ENCODE measurements at places on chromosomes 4 and X.

- no peak for DNase-seq
- peak overlapping the region; percentile 93 for H3K4me3 ChIP-seq
- peaks cover 9% of the 10 kb centered on the region for H3K4me1 ChIP-seq
- H3K36me3 ChIP-seq = no peaks in the 10 kb centered on the region
- no peaks in the 10 kb centered on the region for H3K27me3 ChIP-seq
Measured at GRCh38 chr4:112818594-112818965, 181.6 kb downstream of the LARP7 start.

- H3K4me3 ChIP-seq = peak within 1 kb of the TSS; percentile 88
- DNase-seq = no peak
- H3K27me3 ChIP-seq = peaks cover 8% of the 10 kb centered on the region
- peak within 1 kb of the TSS; percentile 26 for H3K27ac ChIP-seq
- H3K36me3 ChIP-seq = no peaks in the 10 kb centered on the region
Measured at GRCh38 chrX:51496501-51497291, at the start of gene NUDT11. NUDT11 (minus strand) TSS chrX:51496592; CDS start chrX:51496444, 148 bp downstream.

DNA sequence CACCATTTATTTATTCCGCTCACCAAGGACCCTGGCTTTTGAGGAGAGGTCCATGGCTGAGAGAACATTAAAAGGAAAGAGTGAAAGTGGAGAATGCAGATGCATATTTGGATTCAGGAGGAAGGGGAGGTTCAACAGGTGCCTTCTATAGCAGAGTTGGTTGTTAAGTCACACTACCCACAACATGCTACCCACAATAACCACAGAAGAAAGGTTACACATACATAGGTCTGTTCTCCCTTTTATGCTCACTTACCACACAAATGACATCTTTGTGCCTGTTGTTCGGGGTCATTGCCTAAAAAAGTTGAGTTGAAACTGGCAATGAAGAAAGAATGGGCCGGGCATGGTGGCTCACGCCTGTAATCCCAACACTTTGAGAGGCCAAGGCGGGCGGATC, 587.4 kb downstream of the RPA4 start:
- H3K4me3 ChIP-seq = no peak overlapping the region
- peaks cover 2% of the 10 kb centered on the region for H3K36me3 ChIP-seq
- H3K27me3 ChIP-seq = no peaks in the 10 kb centered on the region
- no peak for DNase-seq
- no peaks in the 10 kb centered on the region for H3K4me1 ChIP-seq

GRCh38 chr4:126957987-126958386, 674.8 kb upstream of the INTU start:
- H3K27ac ChIP-seq = no peak overlapping the region
- no peaks in the 10 kb centered on the region for H3K27me3 ChIP-seq
- no peaks in the 10 kb centered on the region for H3K36me3 ChIP-seq
- H3K4me3 ChIP-seq = no peak overlapping the region

DNA sequence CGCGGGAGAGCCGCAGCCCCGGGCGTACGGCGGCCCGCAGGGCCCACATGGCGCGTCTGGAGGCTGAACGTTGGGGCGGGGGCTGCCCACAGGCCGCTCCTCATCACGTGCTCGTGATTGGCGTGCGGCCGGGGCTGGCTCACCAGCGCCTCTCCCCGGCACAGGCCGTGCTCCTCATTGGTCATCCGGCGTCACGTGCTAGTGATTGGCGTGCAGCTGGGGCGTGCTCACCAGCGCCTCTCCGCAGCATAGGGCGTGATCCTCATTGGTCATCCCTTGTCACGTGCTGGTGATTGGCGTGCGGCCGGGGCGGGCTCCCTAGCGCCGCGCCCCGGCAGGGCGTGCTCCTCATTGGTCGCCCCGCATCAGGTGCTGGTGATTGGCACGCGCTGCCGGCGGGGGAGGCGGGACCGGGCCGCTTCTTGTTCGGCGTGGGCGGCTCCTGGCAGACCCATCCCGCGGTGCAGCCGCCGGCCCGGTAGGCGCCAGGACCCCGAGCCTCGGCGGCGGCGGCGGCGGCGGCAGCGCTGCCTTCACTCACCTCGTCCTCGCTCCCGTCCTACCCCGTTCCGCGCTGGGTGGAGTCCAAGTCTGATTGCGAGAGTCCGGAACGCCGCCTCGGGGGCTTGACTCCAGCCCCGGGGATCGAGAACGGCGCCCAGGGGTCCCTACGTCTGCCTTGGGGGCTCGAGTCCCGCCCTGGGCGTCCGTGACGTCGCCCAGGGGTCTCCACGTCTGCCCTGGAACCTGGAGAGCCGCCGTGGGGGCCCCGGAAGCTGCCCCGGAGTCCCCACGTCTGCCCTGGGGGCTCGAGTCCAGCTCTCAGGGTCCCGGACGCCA, at the start of gene GTPBP6:
Gene GTPBP6, minus strand, starts transcription at position 58 of the 840 bp plus-strand sequence. Its CDS starts 9 bp downstream, at position 49.
- peak within 1 kb of the TSS; percentile 83 for H3K27ac ChIP-seq
- peaks cover 6% of the 10 kb centered on the region for H3K36me3 ChIP-seq
- peaks cover 5% of the 10 kb centered on the region for H3K27me3 ChIP-seq
- H3K4me3 ChIP-seq = peak within 1 kb of the TSS; percentile 92
- H3K4me1 ChIP-seq = peaks cover 24% of the 10 kb centered on the region
- peak; percentile 97 for DNase-seq

GRCh38 chrX:101774340-101774739, 114.7 kb upstream of the ARMCX2 start:
- H3K27me3 ChIP-seq = peaks cover 2% of the 10 kb centered on the region
- DNase-seq = no peak
- no peaks in the 10 kb centered on the region for H3K4me1 ChIP-seq
- no peak overlapping the region for H3K4me3 ChIP-seq
- H3K27ac ChIP-seq = no peak overlapping the region

DNA sequence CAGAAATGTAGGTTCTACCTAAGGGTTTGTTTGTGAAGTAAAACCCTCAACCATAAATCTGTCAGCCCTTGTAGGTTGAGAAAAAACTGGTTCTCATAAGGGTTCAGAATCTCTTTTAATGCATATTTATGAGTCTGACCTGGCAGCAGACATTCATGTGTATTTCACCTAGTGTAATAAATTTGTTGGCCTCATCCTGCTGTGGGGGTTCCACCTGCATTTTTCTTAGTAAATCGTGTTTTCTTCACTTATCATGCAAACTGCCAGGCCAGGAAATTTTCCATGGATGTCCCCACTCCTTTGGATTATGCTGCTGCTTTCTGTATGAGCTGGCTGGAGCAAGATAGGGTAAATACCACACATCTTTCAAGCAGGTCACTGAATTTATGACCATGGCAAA, 42.4 kb downstream of the KLHL13 start:
- H3K27ac ChIP-seq = no peak overlapping the region
- no peaks in the 10 kb centered on the region for H3K4me1 ChIP-seq
- DNase-seq = no peak
- H3K27me3 ChIP-seq = peaks cover 2% of the 10 kb centered on the region
- no peak overlapping the region for H3K4me3 ChIP-seq
- H3K36me3 ChIP-seq = no peaks in the 10 kb centered on the region

DNA sequence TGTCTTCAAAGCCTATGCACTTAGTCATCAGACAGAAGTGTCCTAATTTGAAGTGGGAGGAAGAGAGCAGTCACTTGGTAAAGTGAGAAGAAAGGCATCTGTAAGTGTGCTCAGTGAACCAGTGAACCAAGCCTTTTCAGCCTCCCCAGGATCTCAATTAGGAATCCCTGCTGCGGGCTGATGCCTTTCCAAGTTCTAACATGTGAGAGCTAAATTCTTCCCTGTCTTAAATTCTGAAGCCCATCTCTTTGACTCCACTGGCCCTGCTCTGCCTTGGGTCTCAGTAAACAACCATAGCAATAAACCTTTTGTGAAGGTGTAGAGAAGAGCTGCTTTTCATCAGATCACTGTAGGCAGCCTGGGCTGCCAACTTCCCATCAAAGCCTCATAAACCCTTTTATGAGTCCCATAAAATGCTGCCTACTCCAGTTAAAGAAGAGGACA, 701.2 kb upstream of the LCORL start:
- peaks cover 3% of the 10 kb centered on the region for H3K27me3 ChIP-seq
- no peaks in the 10 kb centered on the region for H3K4me1 ChIP-seq
- no peak overlapping the region for H3K27ac ChIP-seq
- H3K36me3 ChIP-seq = no peaks in the 10 kb centered on the region

DNA sequence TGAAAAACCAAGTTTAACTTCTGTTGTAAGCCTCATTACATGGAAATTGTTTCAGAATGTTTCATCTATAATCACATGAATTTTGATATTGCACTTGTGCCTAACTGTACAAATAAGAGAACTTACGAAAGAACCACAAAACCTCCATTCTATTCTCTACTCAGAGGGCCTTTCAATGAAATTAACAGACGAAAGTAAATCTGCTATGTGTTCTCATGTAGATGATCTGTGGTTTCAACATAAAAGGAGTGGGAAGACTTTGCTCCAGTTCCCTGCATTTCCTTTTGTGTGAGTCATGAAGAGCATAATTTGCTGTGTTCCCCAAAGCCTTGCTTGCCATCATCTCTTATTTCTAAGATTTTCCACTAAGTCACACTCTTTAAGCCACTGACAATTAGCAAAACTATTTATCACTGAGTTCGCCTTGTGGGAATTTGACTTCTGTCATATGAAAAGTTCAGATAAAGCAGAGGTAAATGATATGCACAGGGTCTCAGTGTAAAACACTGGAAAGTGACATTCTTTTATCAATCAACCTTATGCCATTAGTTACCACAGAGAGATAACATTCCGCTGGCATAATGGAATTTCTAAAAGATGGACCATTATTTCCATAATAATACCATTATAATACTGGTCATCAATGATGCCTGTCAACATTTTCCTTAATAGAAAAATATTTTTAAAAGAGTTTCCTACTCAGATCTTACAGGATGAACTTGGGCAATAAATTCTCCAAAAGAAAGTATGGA, 329.8 kb downstream of the NR3C2 start:
- no peaks in the 10 kb centered on the region for H3K4me1 ChIP-seq
- H3K4me3 ChIP-seq = no peak overlapping the region
- H3K27me3 ChIP-seq = no peaks in the 10 kb centered on the region
- H3K27ac ChIP-seq = no peak overlapping the region

- H3K36me3 ChIP-seq = no peaks in the 10 kb centered on the region
- DNase-seq = no peak
- H3K4me1 ChIP-seq = peaks cover 4% of the 10 kb centered on the region
- no peak within 1 kb of the TSS for H3K27ac ChIP-seq
Measured at GRCh38 chrX:77446908-77447652, at the start of gene FGF16. FGF16 (plus strand) TSS chrX:77447389; CDS start chrX:77447675, 286 bp downstream.

GRCh38 chrX:150847088-150847487, 51.4 kb downstream of the CD99L2 start:
- H3K36me3 ChIP-seq = peaks cover 4% of the 10 kb centered on the region
- no peak for DNase-seq
- H3K4me3 ChIP-seq = no peak overlapping the region
- H3K27ac ChIP-seq = no peak overlapping the region
- H3K27me3 ChIP-seq = no peaks in the 10 kb centered on the region
- H3K4me1 ChIP-seq = peaks cover 13% of the 10 kb centered on the region

- no peaks in the 10 kb centered on the region for H3K36me3 ChIP-seq
- H3K4me1 ChIP-seq = no peaks in the 10 kb centered on the region
- DNase-seq = no peak
Measured at GRCh38 chrX:139287155-139287924, 243.2 kb upstream of the F9 start.

DNA sequence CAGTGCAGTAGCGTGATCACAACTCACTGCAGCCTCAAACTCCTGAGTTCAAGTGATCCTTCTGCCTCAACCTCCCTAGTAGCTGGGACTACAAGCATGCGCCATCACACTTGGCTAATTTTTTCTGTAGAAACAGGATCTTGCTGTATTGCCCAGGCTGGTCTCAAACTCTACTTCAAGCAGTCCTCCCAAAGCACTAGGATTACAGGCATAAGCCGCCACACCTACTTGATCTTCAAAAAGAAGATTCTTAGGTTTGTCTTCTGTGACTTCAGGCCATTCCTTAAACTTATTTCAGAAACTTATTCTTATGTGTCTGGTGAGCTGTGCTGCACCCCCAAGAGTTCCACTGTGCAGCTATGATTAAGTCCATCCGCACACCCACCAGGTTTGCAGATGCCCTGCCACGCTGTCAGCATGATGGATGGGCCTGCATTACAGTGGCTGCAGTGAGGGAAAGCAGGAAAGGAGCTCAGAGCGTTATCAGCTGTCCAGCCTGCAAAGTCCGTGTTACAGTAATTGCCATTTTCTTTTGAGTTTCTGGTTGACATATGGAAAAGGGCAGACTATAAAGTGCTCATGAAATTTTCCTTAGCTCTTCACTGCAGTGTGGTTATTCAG, 146.6 kb downstream of the AASDH start:
- H3K4me1 ChIP-seq = no peaks in the 10 kb centered on the region
- no peaks in the 10 kb centered on the region for H3K36me3 ChIP-seq
- no peak overlapping the region for H3K27ac ChIP-seq
- H3K27me3 ChIP-seq = no peaks in the 10 kb centered on the region
- no peak overlapping the region for H3K4me3 ChIP-seq

- H3K27me3 ChIP-seq = no peaks in the 10 kb centered on the region
- DNase-seq = no peak
- H3K4me3 ChIP-seq = peak overlapping the region; percentile 50
- H3K4me1 ChIP-seq = peaks cover 35% of the 10 kb centered on the region
Measured at GRCh38 chrX:107701493-107702121, 73.3 kb downstream of the PRPS1 start.

GRCh38 chr4:2334826-2335728, 73.2 kb upstream of the MXD4 start:
- H3K36me3 ChIP-seq = peaks cover 10% of the 10 kb centered on the region
- H3K4me1 ChIP-seq = peaks cover 21% of the 10 kb centered on the region
- H3K27me3 ChIP-seq = peaks cover 16% of the 10 kb centered on the region
- peak overlapping the region; percentile 9 for H3K4me3 ChIP-seq
- H3K27ac ChIP-seq = peak overlapping the region; percentile 70

DNA sequence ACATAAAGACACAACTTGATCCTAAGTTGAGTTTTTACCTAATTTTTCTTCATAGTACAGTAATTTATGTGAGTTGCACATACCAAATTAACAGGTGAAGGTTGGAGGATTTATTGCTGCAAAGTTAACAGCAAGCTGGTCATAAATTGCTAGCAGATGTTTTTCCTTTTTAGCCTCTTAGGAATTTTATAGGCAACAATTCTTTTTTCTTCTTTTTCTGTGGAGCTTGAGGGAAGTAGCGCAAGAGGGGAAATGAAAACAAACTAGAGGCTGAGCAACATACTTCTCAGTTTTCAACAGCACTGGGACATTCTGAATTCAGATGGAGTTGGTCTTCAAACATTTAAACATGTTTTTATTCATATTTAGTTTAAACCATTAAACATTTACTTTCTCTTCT, 63.7 kb upstream of the TLR2 start:
- H3K27ac ChIP-seq = no peak overlapping the region
- peaks cover 5% of the 10 kb centered on the region for H3K4me1 ChIP-seq
- H3K27me3 ChIP-seq = no peaks in the 10 kb centered on the region
- no peak overlapping the region for H3K4me3 ChIP-seq

- DNase-seq = no peak
- no peak overlapping the region for H3K27ac ChIP-seq
- peaks cover 2% of the 10 kb centered on the region for H3K27me3 ChIP-seq
- H3K36me3 ChIP-seq = no peaks in the 10 kb centered on the region
- H3K4me3 ChIP-seq = no peak overlapping the region
- no peaks in the 10 kb centered on the region for H3K4me1 ChIP-seq
Measured at GRCh38 chr4:5096261-5096660, 45.0 kb downstream of the STK32B start.

GRCh38 chrX:30504309-30504708, 73.3 kb downstream of the TASL start:
- H3K27ac ChIP-seq = no peak overlapping the region
- H3K4me3 ChIP-seq = no peak overlapping the region
- no peak for DNase-seq
- peaks cover 2% of the 10 kb centered on the region for H3K27me3 ChIP-seq
- no peaks in the 10 kb centered on the region for H3K4me1 ChIP-seq
- H3K36me3 ChIP-seq = no peaks in the 10 kb centered on the region
